Placental epithelial cell (primary cell): ENCODE measurements at places on chromosomes 5 and 9. TPM values are rescaled to one million over a fixed set of nuclear protein-coding genes. Genes with fewer than 3 reads are reported as not detected.

TMEM232 gene
- 2.0 and 4.3 TPM in 2 replicates for total RNA-seq

BHMT2 gene
- not detected in 2 replicates for total RNA-seq

PCDHA10 gene
- total RNA-seq, result 0.11 and 0.39 TPM in 2 replicates

PCDHGC4 gene
- total RNA-seq, result 0.54 and 2.4 TPM in 2 replicates

SH3RF2 gene
- 14.1 and 60.9 TPM in 2 replicates for total RNA-seq

SLC28A3 gene
- total RNA-seq, result 2.0 and 7.5 TPM in 2 replicates

IFNA13 gene
- total RNA-seq, result under 0.01 TPM in 1 of 2 replicates, not detected in the other

SLC46A2 gene
- not detected in 2 replicates for total RNA-seq

SLCO6A1 gene
- total RNA-seq, result not detected in 2 replicates

SHOC1 gene
- not detected in 2 replicates for total RNA-seq

ZDHHC11 gene
- 2.4 and 5.1 TPM in 2 replicates for total RNA-seq

GLDC gene
- 0.11 TPM in 1 of 2 replicates, not detected in the other for total RNA-seq

CCL21 gene
- total RNA-seq, result not detected in 2 replicates

SLC34A1 gene
- 0.11 and 0.39 TPM in 2 replicates for total RNA-seq

LRRC19 gene
- total RNA-seq, result under 0.01 TPM in 1 of 2 replicates, not detected in the other

COL15A1 gene
- 0.54 and 2.0 TPM in 2 replicates for total RNA-seq

SCGB3A2 gene
- 1.2 TPM in 1 of 2 replicates, not detected in the other for total RNA-seq

CDH18 gene
- 3.9 and 4.7 TPM in 2 replicates for total RNA-seq

FOXD4L3 gene
- 0.39 and 0.43 TPM in 2 replicates for total RNA-seq

PCDHGA8 gene
- total RNA-seq, result 1.2 and 3.5 TPM in 2 replicates

TRIO gene
- total RNA-seq, result 180 and 423 TPM in 2 replicates

TEK gene
- total RNA-seq, result 2.4 and 3.9 TPM in 2 replicates

FOCAD gene
- total RNA-seq, result 40.0 and 63.5 TPM in 2 replicates

GGTA1 gene
- total RNA-seq, result not detected in 2 replicates

TEX53 gene
- not detected in 2 replicates for total RNA-seq

WDR38 gene
- total RNA-seq, result not detected in 2 replicates

GARIN3 gene
- not detected in 2 replicates for total RNA-seq

IFNA14 gene
- total RNA-seq, result not detected in 2 replicates

NUTM2F gene
- not detected in 2 replicates for total RNA-seq

ALG2 gene
- 39.7 and 42.1 TPM in 2 replicates for total RNA-seq

UBQLN1 gene
- 53.8 and 105 TPM in 2 replicates for total RNA-seq

ZNF474 gene
- total RNA-seq, result 0.22 and 0.39 TPM in 2 replicates

PCDHGB4 gene
- 12.0 and 13.0 TPM in 2 replicates for total RNA-seq
